Pulmonary artery endothelial cell (primary cell): ENCODE measurements at places on chromosomes 11 and 22.

DNA sequence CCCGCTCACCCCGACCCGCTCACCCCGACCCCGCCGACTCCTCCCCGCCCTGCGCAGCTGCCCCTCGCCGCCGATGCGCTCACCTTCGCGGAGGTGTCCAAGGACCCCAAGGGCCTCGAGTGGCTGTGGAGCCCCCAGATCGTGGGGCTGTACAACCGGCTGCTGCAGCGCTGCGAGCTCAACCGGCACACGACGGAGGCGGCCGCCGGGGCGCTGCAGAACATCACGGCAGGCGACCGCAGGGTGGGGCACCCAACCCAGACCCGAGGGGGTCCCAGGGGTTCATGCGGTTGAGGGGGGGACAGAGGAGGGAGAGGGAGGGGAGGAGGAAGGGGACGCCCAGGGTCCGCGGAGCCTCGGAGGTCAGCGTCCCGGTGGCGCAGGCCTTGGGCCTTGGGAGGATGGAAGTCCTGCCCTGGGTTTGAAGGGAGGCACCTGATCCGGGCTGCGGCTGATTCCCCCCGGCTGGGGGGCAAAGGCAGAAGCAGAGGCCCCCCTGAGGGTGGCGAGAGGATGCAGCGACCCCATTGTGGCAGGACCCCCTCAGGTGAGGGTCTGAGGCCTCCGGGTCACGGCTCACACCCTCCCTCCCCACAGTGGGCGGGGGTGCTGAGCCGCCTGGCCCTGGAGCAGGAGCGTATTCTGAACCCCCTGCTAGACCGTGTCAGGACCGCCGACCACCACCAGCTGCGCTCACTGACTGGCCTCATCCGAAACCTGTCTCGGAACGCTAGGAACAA, 9.2 kb downstream of the PKP3 start:
- no peak for DNase-seq

GRCh38 chr11:57406337-57406904, 16.0 kb upstream of the PRG2 start:
- DNase-seq: peak; percentile 63

DNA sequence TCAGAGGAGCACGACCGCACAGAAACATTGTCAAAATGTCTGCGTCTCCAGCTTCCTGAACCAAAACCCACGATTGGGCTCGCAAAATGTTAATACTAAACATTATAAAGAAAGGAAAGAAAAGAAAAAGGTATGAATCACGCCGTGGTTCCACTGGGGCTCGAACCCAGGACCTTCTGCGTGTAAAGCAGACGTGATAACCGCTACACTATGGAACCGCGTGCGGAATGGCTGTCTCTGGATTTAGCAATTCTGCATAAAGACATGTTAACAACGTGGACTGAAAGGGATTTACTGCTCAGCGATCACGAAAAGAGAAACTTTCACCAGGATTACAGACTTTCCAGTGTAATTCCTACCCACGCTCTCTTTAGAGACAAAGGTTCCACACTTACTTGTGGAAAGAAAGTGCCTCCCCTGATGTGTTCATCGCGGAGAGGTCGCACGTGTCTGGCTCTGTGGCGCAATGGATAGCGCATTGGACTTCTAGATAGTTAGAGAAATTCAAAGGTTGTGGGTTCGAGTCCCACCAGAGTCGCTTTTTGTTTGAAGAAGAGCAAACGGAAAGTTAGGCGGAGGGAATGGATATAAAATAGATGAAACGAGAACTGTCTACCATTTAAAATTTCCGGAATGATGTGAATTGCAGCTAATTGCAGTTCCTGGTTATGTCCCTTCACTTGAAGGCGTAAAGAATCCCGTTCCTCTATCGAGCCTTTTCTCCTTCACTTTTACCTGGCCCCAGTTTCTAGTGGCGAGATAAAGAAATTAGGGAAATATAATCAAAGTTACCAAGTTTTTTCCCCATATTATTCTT, 39.7 kb downstream of the OR4D9 start:
- no peak for DNase-seq

- no peak for DNase-seq
Observed at GRCh38 chr22:46678785-46679700, 58.9 kb downstream of the GRAMD4 start.

- DNase-seq: peak; percentile 48
Observed at GRCh38 chr22:20418211-20418788, 19.3 kb downstream of the SCARF2 start.

GRCh38 chr22:38864361-38865191, 7.4 kb downstream of the CBX6 start:
- no peak for DNase-seq

GRCh38 chr11:3186166-3186953, 21.2 kb upstream of the OSBPL5 start:
- no peak for DNase-seq

DNA sequence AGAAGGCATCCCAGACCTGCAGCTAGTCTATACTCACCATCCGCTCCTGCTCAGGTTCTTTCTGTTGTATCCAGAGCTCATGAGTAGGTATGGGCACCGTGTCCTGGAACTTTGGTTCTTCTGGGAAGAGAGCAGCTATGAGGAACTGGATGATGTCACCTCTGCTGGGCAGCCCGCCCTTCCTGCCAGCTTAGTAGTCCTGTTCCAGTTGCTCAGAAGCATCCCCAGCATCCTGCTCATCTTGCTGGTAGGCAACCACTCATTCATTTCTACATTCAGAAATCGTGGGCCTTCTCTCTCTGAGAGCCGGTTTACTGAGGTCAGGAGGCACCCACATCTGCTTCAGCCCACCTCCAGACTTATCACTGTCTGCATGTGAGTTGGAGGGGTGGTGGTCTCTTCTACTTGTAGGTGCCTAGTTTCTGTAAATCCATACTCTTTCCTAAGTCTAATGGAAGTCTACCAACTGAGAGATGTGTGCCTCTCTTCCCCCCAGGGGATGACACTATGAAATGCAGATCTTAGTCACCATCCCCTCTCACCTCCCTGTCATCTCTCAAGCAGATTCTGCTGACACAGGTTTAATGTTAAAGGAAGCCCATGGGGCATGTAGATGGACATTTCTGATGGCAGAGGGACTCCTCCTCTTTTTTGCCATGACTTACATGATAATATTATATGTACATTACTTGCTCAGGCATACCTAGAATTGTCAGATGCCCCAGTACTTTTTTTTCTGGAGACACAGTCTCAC, 29.6 kb upstream of the CCDC134 start:
- DNase-seq: no peak

- DNase-seq: no peak
Observed at GRCh38 chr11:121699801-121700200, 247.0 kb upstream of the SORL1-AS1 start.

- DNase-seq: no peak
Observed at GRCh38 chr11:2912498-2912897, 16.7 kb downstream of the PHLDA2 start.

GRCh38 chr22:20130731-20131596, 640 bp upstream of the ZDHHC8 start:
- DNase-seq: peak; percentile 47

GRCh38 chr22:33492210-33492651, 428.0 kb downstream of the LARGE1 start:
- DNase-seq: no peak

DNA sequence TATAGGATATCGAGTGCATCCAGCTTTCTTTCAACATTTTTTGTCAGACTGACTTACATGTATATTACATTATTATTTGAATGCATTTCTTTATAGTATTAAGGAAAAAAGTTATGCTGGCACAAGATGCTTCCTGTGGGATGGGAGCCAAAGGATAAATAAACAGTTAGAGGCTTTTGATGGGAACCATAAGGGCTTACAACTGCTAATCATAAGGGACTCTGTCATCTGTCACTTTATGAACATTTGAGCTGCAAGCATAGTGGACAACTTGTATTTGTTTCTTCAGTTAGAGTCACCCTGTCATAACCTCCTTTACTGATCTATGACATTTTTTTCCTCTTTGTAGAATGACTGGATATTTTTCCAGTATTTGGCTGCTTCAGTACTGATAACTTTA, 132.4 kb upstream of the CHORDC1 start:
- DNase-seq: no peak
